ENCODE measurements at places on chromosomes 12 and 14. TPM values are rescaled to one million over a fixed set of nuclear protein-coding genes. Genes with fewer than 3 reads are reported as not detected.

DNA sequence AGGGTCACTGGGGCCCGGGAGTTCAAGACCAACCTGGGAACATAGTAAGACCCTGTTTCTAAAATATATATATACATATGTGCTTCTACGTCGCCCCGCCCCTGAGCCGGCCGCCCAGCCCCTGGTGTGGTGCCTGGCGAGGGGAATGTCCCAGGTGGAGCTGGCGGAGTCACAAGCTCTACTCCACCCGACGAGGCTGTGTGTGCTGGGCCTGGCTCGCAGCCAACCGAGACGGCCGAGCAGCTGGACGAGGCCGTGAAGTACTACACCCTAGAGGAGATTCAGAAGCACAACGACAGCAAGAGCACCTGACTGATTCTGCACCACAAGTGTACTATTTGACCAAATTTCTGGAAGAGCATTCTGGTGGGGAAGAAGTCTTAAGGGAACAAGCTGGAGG lies 22.1 kb upstream of the ITPK1 start:
- DNase-seq: no peak

DNA sequence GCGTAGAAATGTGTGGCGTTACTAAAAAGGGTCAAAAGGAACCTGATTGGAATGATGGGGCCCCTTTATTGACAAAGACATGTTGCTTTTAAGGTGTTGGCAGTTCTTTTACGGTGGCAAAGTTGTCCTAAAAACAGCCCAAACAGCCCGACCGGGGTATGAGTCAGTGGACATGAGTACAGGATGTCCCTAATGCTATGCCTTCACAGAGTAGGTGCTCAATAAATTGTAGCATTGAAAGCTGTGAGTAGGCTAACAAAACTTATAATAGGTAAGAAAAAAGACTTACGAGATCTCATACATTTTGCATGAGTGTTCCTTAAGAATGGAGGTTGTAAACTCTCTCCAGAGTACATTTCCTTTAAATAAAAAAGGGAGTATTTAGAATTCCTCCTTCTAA lies 2.6 kb downstream of the ELK3 start:
- no peak for DNase-seq

DNA sequence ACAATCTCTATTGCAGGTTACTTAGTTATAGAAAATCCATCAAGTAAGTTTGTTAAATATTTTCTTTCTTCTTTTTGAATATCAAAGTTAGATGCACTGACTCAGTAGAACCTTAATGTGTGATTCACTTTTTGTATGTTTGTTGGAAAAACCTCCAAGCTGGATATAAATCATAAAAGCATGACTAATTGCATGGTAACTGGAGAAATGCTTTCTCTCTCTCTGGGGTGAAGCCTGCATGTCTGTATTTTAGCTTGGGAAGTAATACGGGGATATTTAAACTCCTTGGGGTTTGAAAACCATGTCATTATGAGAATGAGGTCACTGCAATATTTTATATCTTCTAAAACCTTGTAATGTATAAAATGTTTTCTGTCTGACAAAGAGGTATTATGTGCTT lies 58.6 kb upstream of the MYF6 start:
- no peak for DNase-seq

DNA sequence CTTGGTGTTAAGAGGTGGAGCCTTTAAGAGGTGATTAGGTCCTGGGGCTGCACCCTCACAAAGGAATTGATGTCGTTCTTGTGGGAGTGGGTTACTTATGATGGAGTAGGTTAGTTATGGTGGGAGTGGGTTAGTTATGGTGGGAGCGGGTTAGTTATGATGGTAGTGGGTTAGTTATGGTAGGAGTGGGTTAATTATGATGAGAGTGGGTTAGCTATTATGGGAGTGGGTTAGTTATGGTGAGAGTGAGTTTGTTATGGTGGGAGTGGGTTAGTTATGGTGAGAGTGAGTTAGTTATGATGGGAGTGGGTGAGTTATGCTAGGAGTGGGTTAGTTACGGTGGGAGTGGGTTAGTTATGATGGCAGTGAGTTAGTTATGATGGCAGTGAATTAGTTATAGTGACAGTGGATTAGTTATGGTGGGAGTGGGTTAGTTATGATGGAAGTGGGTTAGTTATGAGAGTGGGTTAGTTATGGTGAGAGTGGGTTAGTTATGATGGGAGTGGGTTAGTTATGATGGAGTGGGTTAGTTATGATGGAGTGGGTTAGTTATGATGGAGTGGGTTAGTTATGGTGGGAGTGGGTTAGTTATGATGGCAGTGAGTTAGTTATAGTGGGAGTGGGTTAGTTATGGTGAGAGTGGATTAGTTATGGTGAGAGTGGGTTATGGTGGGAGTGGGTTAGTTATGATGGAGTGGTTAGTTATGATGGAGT lies 22.6 kb upstream of the SFSWAP start:
- no peak for DNase-seq

DNA sequence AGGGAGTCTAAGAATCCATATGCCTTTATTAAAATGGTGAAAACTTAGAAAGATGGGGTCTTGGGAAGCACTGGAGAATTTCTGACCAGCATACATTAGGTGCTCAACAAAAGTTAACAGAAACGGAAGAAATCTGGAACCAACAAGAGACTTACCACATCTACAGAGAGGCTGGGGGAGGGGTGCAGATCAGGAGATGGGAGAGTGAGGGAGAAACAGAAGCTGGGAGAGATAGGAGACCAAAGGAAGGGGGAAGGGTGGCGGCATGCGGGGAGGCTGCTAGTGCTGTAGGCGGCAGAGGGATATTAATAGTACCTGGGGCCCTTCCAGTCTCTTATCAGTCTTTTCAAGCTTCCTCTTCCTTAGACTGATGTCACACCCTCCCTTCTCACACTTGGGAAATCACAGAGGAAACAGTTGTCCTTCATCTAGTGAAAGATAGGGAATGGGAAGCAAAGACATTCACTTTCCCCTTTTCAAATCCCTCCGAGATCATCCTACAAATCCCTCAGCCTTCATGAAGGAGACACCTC lies 18.1 kb downstream of the ZBTB39 start:
- no peak for DNase-seq

DNA sequence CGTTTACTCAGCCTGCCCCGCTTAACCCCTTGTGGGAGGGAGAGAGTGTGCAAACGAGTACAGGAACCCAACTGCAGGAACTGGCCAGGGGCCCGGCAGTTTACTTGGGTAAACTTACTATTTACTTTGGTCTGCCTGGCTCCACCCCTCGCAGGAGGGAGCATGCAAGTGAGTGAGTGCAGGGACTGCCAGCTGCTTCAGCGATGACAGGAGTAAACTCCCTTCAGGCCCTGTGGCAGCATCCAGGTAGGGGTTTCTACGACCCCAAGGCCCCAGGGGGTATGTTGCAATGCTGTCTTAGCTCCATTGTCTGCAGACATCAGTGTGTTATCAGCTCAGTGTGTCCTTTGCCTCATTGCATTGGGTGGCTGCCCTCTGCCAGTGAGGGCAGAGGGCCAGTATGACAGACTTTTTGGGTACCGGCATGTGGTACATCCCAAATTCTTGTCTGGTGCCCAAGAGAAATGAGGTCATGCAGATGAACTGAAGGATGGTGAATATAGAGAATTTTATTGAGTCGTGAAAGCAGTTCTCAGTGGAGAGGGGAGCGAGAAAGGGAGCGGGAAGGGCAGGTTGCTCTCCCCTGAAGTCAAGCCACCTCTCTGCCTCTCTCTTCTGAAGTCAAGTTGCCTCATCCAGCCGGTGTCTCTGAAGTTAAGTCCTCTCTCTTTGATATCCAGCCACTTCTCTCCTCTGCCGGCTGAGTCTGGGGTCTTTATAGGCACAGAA lies 181.8 kb downstream of the FUT8 start:
- no peak for DNase-seq

DNA sequence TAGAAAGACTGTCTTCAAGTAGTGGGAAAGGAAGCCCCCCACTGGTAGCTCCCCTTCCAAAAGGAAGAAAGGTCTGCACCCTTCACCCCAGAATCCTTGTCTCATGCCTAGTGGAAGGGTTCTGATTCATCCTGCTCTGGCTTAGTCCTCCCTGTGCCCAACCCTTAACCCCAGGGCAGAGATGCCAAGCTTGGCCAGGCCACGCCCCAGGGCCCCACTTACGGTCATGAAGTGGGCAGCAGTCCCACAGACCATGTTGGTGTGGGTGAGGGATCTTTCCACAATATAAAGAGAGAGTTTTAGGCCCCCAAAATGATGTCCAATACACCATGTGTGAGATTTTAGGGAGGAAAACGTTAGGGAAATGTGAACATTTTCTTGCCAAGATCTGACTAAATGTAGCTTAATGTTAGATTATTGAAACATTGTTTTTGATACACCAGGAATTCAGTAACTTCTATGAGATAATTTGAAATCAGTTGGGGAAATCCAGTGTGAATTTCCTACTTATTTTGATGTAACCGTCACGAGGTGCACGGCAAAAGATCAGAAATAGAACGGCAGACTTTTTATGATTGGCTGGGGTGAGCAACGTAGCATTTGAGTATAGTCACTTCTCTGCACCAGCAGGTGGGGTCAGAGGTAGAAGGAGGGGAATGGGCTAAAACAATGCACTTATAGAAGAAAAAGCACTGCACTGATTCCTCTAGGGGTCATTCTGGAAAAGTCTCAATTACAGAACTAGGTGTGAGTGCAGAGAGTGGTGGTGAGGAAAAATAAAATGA lies 8.2 kb upstream of the SSPN start:
- DNase-seq: no peak

GRCh38 chr12:128727461-128727860 lies 96.3 kb downstream of the SLC15A4 start:
- no peak for DNase-seq

- no peak for DNase-seq
Measured at GRCh38 chr12:42372154-42372791, 46.3 kb downstream of the PPHLN1 start.

WNT1 gene
- not detected for total RNA-seq

HOXC4 gene
- total RNA-seq: 4.8 TPM

DENND5B gene
- 64.1 TPM for total RNA-seq

TMTC1 gene
- not detected for total RNA-seq

All from activated B cell treated with CpG ODN at 0.5 μM for 24 hours (primary cell).